AG08395 (cell line): ENCODE measurements at places on chromosomes 2 and 18.

GRCh38 chr18:59821983-59822382 is 77.8 kb upstream of the PMAIP1 start:
- DNase-seq = peak; percentile 50

DNA sequence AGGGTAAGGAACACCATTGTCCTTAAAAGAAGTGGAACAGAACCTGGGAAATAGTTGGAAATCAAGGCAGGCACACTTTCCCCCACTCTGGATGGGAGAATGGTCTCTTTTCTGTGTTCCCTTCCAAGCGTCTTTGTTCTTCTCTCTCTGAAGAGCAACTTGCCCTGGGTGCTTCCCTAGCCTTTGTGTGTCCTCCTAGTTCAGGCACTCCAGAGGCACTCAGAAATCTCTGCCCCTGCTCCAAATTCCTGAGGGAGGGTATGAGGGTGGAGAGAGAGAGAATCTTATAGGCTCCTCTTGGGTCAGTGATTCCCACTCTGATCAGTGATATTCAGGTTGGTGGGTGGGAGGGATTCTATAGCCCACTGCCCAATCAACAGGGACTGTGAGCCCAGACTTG is 8.8 kb upstream of the SIX2 start:
- DNase-seq = no peak

GRCh38 chr2:5959836-5960820 is 267.9 kb downstream of the SOX11 start:
- DNase-seq = no peak

DNA sequence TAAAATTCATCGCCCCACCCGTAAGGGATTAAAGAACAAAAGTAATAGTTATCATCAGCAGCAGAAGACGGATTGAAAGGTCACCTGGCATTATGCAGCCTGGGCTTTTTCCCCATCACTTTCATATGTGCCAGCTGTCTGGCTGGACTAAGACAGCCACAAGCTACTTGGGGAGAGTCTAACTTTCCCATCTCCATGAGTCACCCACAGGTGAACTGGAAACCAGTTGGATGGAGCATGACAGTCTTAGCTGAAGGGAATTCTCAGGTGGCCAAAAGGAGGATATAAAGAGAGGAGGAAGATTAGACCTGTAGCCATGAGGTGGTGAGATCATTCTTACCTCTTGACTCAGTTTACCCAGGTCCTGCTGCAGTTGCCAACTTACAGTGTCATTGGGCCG is 7.0 kb upstream of the FAM178B start:
- DNase-seq = no peak

GRCh38 chr2:99066075-99066958 is 75.2 kb upstream of the C2orf15 start:
- peak; percentile 33 for DNase-seq

- no peak for DNase-seq
Measured at GRCh38 chr2:7432436-7432835, 515.2 kb downstream of the RNF144A start.

GRCh38 chr2:140975237-140975636 is 1155.6 kb downstream of the LRP1B start:
- peak; percentile 33 for DNase-seq

DNA sequence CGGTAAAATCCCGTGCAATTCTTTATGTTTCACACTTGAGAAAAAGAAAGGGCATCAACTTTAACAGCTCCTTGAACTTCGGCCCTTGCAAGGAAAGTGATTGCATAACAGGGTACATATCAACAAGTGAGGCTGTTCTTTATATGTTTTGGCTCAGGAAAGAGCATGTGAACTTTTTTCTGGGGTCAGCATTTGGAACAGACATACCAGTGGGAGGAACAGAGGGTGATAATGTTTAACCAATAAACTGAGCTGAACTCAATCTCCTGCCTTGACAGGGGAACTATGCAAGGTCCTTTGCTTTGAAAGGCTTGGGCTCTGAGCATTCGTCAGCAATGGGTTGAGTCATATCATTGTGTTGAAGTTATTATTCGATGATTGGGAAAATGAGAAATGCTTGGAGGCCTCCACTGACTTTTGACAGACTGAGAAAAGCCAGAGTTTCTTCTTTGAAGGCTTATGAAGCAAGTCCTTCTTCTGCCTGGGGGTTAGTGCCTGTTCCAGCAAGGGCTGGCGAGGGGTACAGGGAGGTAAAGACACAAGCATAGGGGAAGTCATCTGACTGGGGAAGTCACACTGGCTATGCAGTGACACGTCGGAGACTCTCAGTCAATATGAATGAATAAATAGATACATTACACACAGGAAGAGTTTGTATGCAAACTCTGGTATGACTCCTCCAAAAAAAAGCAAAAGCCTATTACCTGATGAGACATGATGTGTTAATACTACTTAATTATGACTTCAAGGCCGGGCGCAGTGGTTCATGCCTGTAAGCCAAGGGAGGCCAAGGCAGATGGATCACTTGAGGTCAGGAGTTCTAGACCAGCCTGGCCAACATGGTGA is 57.2 kb downstream of the CYB5A start:
- DNase-seq = peak; percentile 17

GRCh38 chr2:96931466-96931865 is 54.9 kb downstream of the FAM178B start:
- no peak for DNase-seq

- DNase-seq = peak; percentile 39
Measured at GRCh38 chr18:42310956-42311355, 355.9 kb downstream of the PIK3C3 start.
